ENCODE measurements at places on chromosomes 6 and 20. TPM values are rescaled to one million over a fixed set of nuclear protein-coding genes. Genes with fewer than 3 reads are reported as not detected.

Gene HTR1E
- total RNA-seq, result not detected

DNA sequence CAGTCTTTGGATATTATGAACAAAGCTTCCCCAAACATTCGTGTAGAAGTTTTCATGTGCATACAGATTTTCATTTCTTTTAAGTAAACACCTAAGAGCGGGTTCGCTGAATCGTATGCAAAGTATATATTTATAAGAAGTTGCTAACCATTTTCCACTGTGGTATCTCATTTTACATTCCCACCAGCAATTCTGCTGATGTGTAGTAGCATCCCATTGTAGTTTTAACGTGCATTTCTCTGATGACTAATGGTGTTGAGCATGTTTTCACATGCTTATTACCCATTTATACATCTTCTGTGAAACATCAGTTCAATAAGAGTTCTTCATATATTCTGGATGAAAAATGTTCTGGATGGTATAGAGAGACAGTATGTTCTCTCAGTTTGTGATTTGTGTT is 97.4 kb downstream of the IYD start:
- H3K4me3 ChIP-seq, result no peak overlapping the region
- no peaks in the 10 kb centered on the region for H3K36me3 ChIP-seq
- no peak overlapping the region for H3K27ac ChIP-seq
- DNase-seq, result no peak
- no peaks in the 10 kb centered on the region for H3K27me3 ChIP-seq

Gene NTSR1
- not detected for total RNA-seq

Gene FAM209B
- not detected for total RNA-seq

- no peak for DNase-seq
- no peak overlapping the region for H3K4me3 ChIP-seq
Observed at GRCh38 chr6:134502614-134503549, 185.0 kb upstream of the SGK1 start.

Gene CD93
- 12.5 TPM for total RNA-seq

GRCh38 chr6:15775076-15775634 is 112.3 kb upstream of the DTNBP1 start:
- no peaks in the 10 kb centered on the region for H3K4me1 ChIP-seq
- no peak for DNase-seq
- H3K27ac ChIP-seq, result no peak overlapping the region
- no peaks in the 10 kb centered on the region for H3K27me3 ChIP-seq

DNA sequence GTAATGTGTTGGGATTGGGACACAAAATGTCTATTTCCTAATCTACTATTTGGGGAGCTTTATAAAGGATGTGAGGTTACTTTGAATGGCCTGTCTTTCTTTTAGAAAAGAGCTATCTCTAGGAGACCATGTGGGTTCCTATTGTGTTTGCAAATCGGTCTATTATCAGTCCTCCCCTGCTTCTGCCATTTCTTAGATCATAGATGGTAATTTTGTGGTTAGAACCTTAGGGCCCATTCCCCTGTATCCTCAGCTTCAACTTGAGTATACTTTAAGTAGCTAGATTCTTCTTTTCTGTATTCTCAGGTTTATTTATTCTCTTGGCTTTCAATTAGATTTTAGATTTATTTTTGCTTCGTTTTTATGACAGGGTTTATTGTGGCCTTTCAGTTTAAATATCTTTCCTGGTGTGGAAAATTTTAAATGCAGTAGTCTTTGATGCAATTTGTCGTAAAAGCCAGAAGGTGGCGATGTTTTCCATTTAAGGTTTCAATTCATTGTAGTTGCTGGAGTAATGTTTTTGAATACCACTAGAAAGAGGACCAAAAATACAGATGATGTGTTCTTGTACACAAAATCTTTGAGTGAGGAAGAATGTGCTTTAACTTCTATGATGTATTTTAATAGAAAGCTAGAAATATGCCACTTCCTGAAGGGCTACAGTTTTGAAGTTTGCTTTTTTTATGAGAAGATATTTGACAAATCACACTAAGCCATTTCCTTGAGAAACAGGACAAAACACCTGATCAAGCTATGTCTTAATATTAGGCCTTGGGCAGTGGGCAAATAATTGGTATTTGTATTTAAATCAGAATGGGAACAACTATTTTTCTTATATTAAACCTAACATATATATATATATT is 20.3 kb downstream of the TBPL1 start:
- peaks cover 15% of the 10 kb centered on the region for H3K4me1 ChIP-seq
- no peaks in the 10 kb centered on the region for H3K36me3 ChIP-seq
- no peak overlapping the region for H3K4me3 ChIP-seq
- H3K27me3 ChIP-seq, result no peaks in the 10 kb centered on the region

DNA sequence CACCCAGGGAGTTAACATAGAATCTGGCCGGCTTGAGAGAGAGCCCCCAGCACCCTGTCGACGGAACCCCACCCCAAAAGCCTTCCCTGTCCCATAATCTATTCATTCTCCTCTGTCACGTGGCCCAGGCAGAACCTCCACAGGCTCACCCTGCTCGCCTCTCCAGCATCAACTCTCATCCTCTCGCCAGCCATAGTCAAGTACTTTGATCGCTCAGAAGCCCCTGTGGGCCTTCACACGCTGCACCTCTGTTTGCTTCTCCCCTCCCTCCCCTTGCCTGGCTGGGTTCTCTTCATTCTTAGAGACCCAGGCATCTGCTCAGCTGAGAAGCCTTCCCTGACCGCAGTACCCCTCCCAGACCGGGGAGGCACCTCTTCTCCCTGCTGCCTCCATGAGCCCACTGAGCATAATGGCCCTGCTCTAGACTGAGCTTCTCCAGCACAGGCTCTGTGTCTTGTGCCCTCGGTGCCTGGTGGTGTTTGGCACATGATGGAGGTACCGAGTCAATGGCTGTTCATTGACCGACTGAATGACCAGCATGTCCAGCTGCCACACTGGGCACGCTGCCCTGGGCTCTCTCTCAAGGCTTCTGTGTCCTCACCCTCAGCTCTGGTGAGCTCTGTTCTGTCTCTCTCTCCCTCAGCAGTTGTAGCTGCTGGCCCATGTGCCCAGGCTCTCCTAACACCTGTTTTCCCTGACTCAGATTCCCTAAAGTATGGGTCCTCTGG is 33.7 kb downstream of the PKIG start:
- peaks cover 45% of the 10 kb centered on the region for H3K36me3 ChIP-seq
- peak overlapping the region; percentile 25 for H3K27ac ChIP-seq
- H3K4me3 ChIP-seq, result no peak overlapping the region
- H3K4me1 ChIP-seq, result peaks cover 32% of the 10 kb centered on the region

GRCh38 chr20:15445056-15445840 is 1107.8 kb upstream of the FLRT3 start:
- no peaks in the 10 kb centered on the region for H3K36me3 ChIP-seq
- no peaks in the 10 kb centered on the region for H3K27me3 ChIP-seq
- H3K27ac ChIP-seq, result no peak overlapping the region
- DNase-seq, result no peak
- H3K4me1 ChIP-seq, result no peaks in the 10 kb centered on the region
- H3K4me3 ChIP-seq, result no peak overlapping the region

DNA sequence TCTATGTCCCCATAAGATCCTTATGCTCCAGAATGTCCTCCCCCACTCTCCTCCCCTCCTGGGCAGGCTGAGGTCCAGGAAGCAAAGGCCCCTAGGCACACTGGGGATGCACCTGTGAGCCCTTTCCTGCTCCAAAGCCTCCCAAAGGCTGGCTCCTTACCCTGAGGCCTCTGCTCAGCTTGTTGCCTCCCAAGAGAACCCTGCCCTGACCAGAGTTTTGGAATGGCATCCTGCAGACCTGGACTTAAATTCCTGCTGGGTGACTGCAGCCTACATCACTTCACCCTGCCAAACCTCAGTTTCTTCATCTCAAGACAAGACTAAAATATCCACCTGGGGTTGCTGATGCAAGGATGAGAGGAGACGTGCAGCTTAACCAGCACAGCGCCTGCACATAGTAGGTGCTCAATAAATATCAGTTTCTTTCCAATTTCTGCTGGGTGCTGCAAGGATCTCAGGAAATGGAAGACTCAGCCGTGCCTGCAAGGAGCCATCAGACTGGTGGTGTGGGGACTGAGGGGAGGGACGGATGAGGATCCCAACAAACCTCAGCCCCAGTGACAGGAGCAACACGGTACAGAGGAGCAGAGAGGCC is 2.1 kb upstream of the LBP start:
- H3K4me3 ChIP-seq, result no peak overlapping the region
- no peaks in the 10 kb centered on the region for H3K36me3 ChIP-seq
- no peaks in the 10 kb centered on the region for H3K27me3 ChIP-seq
- H3K4me1 ChIP-seq, result no peaks in the 10 kb centered on the region

Gene BNIP5
- not detected for total RNA-seq

Gene KCNK16
- not detected for total RNA-seq

DNA sequence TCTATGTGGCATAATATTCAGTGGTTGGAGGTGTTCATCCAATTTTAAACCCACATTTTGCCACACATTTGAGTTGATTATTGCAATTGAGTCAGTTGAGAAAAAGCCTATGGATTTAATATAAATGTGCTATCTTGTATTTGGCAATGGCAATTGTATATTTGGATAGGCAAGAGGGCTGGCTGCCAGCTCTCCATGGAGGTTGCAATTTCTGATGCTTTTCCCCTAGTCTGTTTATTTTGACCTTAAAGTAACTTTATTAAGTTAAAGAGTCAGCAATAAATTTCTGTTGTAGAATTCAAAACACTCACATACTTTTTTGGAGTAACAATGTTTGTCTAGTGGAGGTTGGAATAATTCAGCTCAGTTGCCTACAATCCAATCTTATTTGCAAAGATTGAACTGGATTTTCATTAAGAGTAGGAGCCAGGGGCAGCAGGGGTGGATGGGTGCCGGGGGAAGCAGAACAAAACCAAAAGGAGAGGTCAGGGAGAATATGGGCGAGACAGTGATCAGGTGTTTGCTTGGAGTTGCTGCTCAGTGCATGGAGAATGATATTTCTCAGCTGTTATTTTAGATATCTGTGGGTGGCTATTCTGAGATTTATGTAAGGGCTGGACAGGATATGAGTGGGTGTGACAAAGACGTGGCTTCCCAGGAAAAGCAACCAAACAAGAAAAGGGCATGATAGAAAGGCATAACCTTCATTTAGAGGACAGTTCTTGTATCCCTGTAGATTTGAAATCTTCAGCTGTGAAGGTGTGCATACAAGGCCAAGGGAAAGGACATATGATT is 163.0 kb downstream of the HDGFL1 start:
- no peaks in the 10 kb centered on the region for H3K4me1 ChIP-seq
- H3K27me3 ChIP-seq, result no peaks in the 10 kb centered on the region

Gene RNF217
- total RNA-seq, result 32.3 TPM

GRCh38 chr6:97885325-97885724 is 602.3 kb upstream of the MMS22L start:
- no peak for DNase-seq
- no peaks in the 10 kb centered on the region for H3K36me3 ChIP-seq
- no peaks in the 10 kb centered on the region for H3K4me1 ChIP-seq
- H3K4me3 ChIP-seq, result no peak overlapping the region

DNA sequence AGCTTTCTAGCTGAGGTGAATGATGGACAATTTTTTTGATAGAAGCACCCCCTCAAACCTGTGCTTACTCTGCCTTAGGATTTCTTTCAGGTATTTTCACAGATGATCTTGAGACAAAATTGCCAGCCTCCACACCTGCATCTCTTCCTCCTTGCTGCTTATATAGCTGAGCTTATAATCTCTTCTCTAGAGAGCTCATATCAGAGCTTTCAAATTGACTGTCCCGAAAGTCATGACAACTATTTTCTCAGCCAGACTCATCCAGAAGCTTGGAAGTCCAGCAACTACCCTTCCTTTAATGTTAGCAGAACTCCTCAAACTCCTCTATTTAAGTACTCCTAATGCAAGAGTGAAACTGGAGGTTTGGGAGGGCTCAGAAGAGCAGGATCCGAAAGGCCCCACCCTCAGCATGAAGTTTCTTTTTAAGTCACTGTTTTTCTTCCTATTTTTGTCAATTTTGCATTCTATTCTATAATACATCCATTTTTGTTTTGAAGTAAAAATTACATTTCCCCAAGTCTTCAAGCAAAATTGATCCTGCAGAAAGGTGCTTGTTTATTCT is 12.7 kb downstream of the CGA start:
- H3K27me3 ChIP-seq, result peaks cover 3% of the 10 kb centered on the region
- H3K4me1 ChIP-seq, result no peaks in the 10 kb centered on the region
- DNase-seq, result no peak
- no peaks in the 10 kb centered on the region for H3K36me3 ChIP-seq
- no peak overlapping the region for H3K27ac ChIP-seq

Gene OXT
- total RNA-seq, result not detected

- no peak overlapping the region for H3K27ac ChIP-seq
- no peaks in the 10 kb centered on the region for H3K36me3 ChIP-seq
- no peaks in the 10 kb centered on the region for H3K27me3 ChIP-seq
- H3K4me1 ChIP-seq, result no peaks in the 10 kb centered on the region
Observed at GRCh38 chr6:74368746-74369145, 672.7 kb downstream of the CD109 start.

Gene DSTN
- total RNA-seq, result 246 TPM

Gene DNAAF9
- total RNA-seq, result 13.5 TPM

- no peak overlapping the region for H3K4me3 ChIP-seq
- peaks cover 14% of the 10 kb centered on the region for H3K27me3 ChIP-seq
- H3K27ac ChIP-seq, result no peak overlapping the region
- no peak for DNase-seq
Observed at GRCh38 chr20:33081411-33082154, 2.1 kb downstream of the BPIFB4 start.

DNA sequence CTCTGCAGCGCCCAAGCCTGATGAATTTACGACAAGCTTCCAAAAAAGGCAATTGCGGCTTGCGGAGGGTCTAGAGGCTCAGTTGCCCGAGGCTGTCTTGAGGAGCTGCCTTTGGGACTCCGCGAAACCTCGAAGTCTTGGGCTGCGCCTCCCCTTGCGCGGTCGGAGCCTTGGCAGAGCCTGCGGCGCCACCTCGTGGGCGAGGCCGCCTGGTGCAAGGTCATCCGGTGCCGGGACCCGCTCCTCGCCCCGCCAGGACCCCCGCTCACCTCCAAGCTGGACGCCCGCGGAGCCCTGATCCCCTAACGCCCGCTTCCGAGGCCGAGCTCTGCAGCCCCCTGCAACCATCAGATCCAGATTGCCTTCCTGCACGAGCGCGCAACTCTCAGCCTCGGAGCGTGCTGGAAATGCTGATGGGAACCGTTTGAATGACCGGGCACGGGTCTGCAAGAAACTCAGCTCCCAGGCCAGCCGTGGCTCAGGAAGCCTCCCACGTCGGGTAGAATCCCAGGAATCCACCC is 14.9 kb upstream of the FAM210B start:
- H3K4me1 ChIP-seq, result peaks cover 8% of the 10 kb centered on the region
- H3K27ac ChIP-seq, result no peak overlapping the region
- no peaks in the 10 kb centered on the region for H3K36me3 ChIP-seq

DNA sequence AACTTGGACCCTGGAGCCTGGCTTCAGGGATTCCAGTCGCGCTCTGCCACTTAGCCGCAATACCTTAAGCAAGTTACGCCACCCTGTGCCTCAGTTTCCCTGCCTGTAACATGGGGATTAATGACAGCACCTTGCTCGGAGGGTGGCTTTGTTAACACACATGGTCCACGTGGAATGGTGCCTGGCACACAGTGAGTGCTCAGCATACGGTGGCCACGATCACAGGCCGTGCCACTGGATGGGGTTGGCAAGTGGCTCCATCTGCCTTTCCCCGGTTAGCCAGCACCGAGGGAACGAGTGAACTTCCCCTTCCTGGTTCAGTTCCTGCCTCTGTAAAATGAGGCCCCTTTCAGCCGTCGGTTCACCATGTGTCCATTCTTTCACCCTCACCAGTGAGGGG is 17.2 kb downstream of the C6orf132 start:
- peaks cover 56% of the 10 kb centered on the region for H3K4me1 ChIP-seq
- peak overlapping the region; percentile 89 for H3K27ac ChIP-seq
- no peak overlapping the region for H3K4me3 ChIP-seq
- H3K27me3 ChIP-seq, result no peaks in the 10 kb centered on the region
- DNase-seq, result no peak

GRCh38 chr6:100726666-100727065 is 154.5 kb downstream of the ASCC3 start:
- H3K36me3 ChIP-seq, result peaks cover 3% of the 10 kb centered on the region
- no peaks in the 10 kb centered on the region for H3K4me1 ChIP-seq
- H3K4me3 ChIP-seq, result no peak overlapping the region
- H3K27me3 ChIP-seq, result no peaks in the 10 kb centered on the region
- no peak for DNase-seq

Measured in suprapubic skin (tissue), 4 donors.